ENCODE measurements at places on chromosomes 1 and 21. TPM values are rescaled to one million over a fixed set of nuclear protein-coding genes. Genes with fewer than 3 reads are reported as not detected.

The SPRR2A gene
- not detected for total RNA-seq

The CACNA1S gene
- 0.09 TPM for total RNA-seq

The SH2D2A gene
- not detected for total RNA-seq

The PTAFR gene
- total RNA-seq = 2.6 TPM

The CNR2 gene
- not detected for total RNA-seq

The CFHR2 gene
- total RNA-seq = not detected

The SERPINC1 gene
- not detected for total RNA-seq

The VHLL gene
- total RNA-seq = 0.64 TPM

The SPATA45 gene
- total RNA-seq = 1.9 TPM

The PDC gene
- not detected for total RNA-seq

The RGS8 gene
- total RNA-seq = 75.3 TPM

The PTGFRN gene
- 40.5 TPM for total RNA-seq

The SLC5A9 gene
- not detected for total RNA-seq

The TTLL7 gene
- 117 TPM for total RNA-seq

The PDZK1 gene
- 0.91 TPM for total RNA-seq

The PPM1J gene
- total RNA-seq = 1.00 TPM

The WLS gene
- 52.9 TPM for total RNA-seq

The RASSF5 gene
- 2.7 TPM for total RNA-seq

The ATP1A2 gene
- total RNA-seq = 118 TPM

The CD1B gene
- not detected for total RNA-seq

The CXADR gene
- 139 TPM for total RNA-seq
